HEK293T (cell line): ENCODE measurements at places on chromosomes 7 and 10.

DNA sequence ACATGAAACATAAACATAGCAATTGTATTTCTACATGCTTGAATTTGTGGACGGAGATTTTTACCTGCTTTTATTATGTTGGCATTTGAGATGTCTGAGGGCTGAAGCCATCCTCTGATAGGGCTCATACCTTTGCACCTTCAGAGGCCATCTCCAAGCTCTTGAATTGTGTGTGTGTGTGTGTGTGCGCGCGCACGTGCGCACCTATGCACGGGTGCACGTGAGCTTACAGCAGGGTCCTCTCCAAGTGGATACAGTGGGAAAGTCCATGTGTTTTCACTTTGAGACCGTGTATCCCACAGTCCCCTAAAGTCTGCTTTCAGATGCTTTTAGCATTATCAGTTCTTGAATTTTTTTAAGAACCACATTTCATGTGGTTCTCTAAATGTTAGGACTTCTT is 178.6 kb downstream of the RAB11FIP2 start:
- no peak for DNase-seq

- no peak for DNase-seq
Measured at GRCh38 chr7:31648288-31648687, 38.7 kb upstream of the PPP1R17 start.

DNA sequence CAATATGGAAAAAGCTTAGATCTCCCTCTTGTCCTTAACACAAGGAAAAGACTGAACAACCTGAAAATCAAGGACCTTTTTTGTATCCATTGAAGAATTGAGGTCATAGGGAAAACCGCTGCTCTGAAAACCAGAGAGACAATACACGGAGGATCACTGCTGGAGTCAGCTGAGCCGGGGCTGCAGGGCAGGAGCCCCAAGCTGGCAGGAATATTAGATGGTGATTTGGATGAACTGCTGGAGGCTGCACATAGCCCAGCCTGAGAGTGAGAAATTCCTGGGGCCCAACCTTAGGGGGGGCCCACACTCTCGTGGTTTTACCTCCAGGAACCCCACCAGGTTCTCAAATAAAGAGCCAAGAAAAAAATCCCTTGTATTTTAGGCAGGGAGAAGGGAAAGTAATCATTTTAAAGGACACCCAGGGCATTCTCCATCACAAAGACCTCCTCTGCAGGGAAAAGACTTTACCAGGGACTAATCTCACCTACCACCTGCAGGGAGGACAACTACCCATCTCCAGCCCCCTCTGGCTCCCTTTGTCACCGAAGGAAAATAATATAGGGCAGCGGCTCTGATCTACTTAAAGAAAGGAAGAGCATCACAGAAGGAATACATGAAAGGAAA is 55.4 kb upstream of the RNF32 start:
- DNase-seq, result no peak

- no peak for DNase-seq
Measured at GRCh38 chr7:7761974-7762779, 43.8 kb upstream of the RPA3 start.

DNA sequence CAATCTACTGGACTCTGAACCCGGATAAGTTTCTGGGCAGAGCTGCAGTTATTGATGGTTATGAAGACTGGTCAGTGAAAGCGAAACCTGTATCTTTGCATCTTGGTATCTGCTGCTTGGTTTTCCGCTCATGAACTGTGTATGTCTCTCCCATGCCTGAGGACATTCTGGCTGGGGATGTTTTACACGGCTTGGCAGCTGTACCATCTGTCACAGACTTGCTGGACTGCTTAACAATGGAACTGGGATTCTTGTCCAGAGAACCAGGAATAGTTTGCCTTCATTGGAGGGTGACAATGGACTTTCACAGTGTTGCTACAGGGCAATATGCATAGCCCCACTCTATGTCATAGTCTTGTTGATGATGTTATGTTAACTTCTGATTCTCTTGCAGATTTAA is 119.9 kb upstream of the TMEM106B start:
- DNase-seq, result no peak

- DNase-seq, result peak; percentile 31
Measured at GRCh38 chr7:121873289-121874194, 581 bp downstream of the PTPRZ1 start.

DNA sequence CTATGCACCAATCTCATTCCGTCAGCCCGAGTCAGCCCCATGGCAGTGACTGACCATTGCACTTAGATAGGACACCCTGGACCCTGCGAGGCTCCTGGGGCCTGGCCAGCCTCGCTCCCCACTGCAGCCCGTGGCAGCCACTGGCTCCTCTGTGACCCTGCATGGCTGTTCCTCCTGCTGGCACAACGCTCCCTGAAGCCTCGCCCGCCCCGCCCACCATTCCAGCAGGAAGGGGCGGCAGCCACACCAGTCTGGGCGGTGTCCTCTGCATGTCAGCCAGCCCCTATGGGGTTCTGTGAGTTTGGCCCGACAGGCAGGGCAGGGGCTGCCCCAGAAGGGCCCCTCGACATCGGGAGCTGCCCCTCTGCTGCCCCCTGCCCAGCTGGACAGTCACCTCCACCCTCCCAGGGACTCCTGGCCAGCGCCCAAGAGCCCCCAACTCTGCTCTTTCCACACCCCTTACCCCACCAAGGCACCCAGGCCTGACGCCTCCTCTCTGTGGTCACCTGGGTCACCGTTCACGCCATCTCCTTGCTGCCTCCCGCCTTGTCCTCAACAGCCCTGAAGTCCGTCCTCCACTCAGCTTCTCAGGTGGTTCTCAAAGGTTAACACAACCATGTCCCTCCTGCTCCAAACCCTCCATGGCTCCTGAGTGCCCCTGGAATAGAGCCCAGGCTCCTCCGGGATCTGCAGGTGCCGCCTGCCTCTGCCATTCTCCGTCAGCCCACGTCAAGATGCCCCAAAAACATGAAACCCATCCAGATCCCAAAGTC is 103.5 kb downstream of the MICALL2 start:
- DNase-seq, result no peak

DNA sequence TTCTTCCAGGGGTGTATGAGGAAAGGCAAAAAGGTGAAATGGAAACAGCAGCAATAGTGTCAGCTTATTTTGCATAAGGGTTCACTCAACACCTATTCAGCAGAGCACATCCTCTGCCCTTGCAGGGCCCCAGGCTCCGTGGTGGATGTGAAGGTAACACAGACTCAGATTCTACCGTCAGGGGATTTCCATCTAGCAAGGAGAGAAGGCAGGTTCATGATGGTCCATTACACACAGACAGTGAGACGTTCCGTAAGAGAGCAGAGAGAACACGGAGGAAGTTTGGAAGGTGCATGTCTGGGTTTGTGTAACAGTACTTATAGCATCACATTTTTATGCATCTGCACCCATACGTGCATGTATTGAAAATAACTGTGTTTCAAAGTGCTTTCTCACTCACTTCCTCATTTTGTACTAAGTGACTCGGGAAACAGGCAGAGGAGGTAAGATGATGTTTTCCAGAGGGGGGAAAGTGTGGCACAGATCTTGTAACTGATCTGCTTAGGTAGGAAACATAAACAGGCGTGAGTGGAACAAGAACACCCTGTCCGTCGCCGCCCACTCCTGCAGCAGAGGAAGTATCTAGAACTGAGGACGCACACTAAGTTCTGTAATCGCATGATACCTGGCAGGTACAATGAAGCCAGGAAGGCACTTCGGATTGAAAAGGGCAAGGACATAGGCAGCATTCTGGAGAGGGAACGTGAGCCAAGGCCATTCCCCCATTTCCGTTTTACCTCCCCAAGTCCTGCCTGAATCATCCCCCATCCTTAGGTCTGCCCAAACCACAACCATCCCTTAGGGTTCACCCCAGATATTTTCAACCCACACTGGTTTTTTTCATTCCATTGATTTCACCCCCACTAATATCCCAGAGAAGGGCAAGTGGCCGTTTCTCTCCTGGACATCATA is 1.0 kb upstream of the ENO4 start:
- DNase-seq, result no peak

- DNase-seq, result no peak
Measured at GRCh38 chr10:42977032-42977416, 99.8 kb upstream of the RET start.

GRCh38 chr7:41003977-41004376 is 698.9 kb downstream of the INHBA start:
- no peak for DNase-seq

DNA sequence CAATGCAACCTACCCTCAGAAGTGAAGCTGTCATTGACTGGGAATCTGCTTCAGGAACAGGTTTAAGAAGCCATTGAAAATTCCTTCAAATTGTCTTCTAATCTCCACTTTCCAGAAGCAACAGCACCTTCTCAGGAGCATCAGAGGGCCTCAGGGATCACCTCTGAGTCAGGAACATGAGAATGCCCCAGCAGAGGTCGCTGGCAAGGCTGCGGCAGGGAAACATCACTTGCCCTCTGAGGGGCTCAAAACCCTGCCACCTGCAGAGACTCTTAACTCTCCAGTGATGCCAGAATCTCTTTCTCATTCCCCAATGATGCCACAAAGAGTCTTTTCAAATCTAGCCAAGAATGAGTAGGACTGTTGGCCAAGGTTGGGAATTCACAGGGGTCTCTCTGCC is 5.9 kb upstream of the MAPK8 start:
- no peak for DNase-seq

GRCh38 chr7:139902436-139903102 is 73.5 kb downstream of the TBXAS1 start:
- DNase-seq, result no peak

DNA sequence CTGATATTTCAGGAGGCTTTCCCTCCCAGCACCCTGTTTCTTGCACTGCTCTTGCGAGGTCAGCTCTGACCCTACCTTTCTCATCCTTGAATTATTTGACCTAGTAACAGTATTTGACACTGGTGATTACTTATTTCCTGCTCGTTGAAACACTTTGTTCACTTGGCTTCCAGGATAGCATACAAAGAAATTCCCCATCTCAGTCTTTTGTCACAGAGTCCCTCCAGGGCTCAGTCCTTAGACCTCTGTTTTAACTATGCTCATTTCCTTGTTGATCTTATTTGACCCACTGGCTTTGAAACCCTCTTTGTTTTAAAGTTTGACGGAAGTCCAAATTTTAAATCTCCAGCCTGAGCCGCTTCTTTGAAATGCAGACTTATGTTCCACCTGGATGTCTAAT is 29.9 kb downstream of the BMPR1A start:
- DNase-seq, result no peak

- DNase-seq, result no peak
Measured at GRCh38 chr10:130244031-130244927, 108.1 kb downstream of the GLRX3 start.

DNA sequence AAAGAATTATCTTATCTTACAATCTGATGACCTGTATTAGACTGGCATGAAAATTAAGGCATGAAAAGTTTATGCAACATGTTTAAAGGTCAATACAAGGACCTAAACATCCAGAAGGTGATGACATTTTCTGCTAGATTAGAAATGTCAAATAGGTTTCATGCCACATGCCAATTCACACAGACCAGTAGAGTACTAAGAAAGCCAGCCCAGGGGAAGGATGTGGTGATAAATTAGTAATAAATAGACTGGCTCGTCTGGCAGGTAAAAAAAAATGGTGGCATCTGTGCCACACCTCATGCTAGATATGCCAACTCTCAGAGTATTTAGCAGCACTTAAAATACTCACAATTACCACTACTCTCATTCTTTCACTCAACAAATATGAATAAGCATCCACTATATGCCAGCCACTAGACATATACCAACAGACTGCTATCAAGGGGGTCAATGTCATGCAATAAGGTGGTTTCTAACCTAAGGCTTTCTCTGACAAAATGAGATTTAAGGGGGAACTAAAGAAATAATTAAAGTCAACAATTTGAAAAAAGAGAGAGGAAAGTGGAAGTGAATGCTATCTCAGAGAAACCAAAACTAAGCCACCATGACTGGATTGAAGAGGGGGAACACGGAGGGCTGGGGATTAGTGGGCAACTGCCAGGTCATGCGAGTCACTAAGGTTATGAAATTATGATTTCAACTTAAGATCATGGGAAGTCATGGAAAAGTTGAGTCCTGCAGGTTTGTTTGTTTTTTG is 83.5 kb downstream of the SGMS1 start:
- no peak for DNase-seq

DNA sequence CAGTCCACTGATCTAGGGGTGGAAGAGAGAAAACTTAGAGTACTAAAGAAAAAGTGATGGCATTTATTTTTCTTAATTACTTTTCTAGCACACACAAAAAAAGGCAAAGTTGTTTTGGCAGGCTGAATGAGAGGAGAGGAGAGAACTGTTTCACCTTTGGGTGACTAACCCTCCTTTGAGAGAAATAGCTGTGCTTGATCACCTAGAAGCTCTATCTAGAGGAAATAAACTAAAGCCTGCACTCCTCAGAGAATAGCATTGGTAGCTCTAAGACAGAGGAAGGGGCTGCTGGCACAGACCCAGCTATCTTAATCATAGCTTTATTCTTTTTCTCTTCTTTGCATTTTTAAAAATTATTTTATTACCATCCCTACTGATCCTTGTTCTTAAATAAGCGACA is 6.3 kb downstream of the TMEM243 start:
- no peak for DNase-seq

DNA sequence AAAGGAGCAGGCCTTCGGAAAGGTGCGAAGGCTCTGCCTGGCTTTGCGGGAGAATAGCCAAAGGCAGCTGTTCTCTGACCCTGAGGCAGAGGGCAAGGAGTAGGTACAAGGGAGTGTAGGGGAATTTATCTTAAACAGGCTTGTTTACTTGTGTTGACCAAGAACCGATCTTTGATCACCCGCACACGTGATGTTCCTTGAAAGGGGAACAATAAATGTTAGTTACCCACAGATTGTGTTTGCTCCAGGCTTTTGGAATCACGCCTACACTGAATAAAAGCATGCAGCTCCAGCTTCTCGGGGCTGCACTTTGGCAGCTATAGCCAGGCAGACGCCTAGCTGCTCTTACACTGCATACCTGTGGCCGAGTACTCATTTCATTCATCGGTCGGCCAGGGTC is 420.8 kb downstream of the PHF14 start:
- DNase-seq, result no peak

GRCh38 chr7:150446288-150446938 is 4.0 kb upstream of the GIMAP8 start:
- DNase-seq, result no peak

GRCh38 chr7:2199956-2200583 is 32.7 kb downstream of the MAD1L1 start:
- DNase-seq, result no peak

- no peak for DNase-seq
Measured at GRCh38 chr7:55022002-55022985, 3.5 kb downstream of the EGFR start.

DNA sequence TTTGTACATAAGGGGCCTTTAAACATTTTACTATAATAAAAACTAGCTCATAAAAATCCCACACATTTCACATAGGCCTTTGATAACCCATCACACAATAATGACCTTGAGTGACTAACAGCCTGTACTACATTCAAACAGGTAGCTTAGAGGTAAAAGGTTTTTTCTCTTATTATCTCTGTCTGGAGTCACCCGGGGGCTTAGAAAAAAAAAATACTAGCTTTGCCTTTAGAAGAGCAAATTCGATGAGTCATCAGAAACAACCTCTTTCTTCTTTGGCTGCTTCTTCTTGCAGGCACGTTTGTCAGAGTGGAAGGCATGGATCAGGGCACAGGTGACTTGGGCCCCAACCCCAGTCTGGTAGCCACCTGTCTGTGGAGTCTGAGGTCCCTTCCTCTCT is 43.4 kb upstream of the ADO start:
- no peak for DNase-seq
